Stromal cell of bone marrow (primary cell): ENCODE measurements at places on chromosomes 11 and 22.

- DNase-seq, result no peak
Measured at GRCh38 chr11:1292644-1293618, 16.5 kb downstream of the TOLLIP start.

GRCh38 chr11:100396266-100396665 lies 290.8 kb upstream of the ARHGAP42 start:
- DNase-seq, result no peak

DNA sequence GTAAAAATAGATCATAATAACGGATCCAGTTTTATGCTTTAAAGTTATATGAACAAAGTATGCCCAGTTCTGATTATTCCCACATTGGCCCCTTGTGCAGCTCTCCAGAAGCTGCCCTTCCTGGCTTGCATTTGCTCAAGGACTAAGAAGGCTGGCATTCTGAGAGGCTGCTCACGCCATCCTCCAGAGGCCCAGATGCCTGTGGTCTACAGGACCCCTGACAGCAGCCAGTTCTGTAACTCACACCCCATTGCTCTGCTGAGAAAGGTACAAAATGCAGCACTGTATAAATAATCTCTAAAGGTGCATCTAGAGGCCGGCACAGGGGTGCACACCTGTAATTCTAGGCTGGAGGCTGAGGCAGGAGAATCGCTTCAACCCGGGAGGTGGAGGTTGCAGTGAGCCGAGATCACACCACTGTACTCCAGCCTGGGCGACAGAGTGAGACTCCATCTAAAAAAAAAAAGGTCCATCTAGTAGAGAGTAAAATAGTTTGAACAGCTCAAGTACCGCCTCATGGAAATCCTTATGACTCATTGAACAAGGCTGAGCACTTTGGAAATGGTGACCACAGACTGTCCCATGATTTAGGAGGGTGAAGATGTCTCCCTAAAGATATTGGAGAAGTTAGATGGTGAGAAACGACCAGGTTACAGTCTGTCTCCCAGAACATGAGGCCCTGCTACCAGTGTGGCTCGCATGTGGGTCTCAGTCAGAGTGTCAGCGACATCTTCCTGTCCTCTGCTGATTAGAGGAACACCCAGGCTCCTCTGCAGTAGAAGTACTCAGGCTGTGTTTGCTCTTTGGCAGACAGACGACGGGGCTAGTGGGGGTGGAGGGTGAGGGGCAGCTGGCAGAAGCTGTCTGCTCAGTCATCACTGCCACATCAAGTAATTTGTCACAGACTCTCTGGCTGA lies 56.3 kb downstream of the KREMEN1 start:
- peak; percentile 66 for DNase-seq

DNA sequence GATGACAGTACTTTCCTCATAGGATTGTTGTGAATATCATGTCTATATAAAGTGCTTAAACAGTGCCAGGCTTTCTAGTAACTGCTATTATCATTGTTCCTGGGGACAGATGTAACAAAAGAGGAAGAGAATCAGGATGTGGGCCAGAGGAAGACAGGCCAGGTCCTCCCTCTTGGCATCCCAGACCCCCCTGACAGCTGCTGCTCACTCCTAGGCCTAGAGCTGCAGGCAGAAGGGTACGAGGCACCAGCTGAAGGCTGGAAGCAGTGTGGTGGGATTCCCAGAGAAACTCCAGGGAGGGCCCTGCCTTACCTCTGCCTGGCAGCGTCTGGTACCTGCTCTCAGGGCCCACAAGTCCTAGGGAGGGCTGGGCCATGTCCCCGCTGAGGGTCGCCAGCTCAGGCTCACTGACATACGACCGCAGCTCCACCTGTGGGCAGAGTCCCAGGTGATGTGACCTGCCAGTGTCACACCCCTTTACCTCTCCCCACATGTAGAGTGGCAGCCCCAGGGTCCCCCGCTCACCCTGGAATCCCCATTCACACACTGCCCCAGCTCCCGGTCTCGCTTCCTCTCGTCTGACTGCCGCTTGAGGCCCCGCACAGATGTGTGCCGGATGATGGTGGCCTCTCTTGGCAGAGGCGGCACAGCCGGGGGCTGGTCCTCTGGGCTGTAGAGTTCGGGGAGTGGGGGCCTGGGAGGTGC lies 52.2 kb downstream of the C11orf58 start:
- no peak for DNase-seq

DNA sequence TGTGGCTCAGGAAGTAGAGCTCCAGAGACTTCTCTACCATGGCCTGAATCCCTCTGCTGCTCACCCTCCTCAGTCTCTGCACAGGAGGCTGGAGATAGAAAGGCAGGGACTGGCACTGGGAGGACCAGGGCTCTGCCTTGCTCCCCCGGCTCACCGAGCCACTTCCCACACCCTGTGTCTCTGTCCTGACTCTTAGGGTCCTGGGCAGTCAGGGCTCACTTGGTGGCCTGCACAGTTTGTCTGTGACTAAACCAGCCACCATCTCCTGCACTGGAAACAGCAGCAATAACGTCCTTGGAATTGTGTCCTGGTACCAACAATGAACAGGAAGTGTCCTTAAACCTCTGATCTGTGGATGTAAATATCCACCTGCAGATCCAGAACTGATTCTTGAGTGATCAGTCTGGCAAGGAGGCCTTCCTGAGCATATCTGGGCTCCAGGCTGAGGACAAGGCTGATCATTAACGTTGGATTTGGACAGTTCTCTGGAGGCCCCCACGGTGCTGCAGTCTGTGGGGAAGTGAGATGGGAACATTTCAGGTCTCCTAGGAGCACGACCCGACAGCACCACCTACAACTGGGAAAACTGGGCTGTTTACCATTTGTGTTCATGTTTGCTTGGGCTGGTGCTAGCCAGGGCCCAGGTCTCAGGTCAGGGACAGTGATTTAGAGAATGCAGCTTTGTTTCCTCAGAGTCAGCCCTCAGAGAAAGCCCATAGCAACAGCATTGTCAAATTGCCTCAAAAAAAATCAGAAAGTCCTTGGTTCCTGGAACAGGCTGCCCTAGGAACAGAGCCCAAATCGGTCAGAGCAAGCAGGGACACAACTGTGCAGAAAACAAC lies 82.5 kb downstream of the ZNF280B start:
- no peak for DNase-seq
